ENCODE measurements at places on chromosomes 6 and 20. TPM values are rescaled to one million over a fixed set of nuclear protein-coding genes. Genes with fewer than 3 reads are reported as not detected.

The SDCBP2 gene
- total RNA-seq, result 320 TPM

- DNase-seq, result no peak
These were observed 106.0 kb downstream of the SAMD5 start for GRCh38 chr6:147614501-147614900.

The SLC25A27 gene
- total RNA-seq, result 19.4 TPM

DNA sequence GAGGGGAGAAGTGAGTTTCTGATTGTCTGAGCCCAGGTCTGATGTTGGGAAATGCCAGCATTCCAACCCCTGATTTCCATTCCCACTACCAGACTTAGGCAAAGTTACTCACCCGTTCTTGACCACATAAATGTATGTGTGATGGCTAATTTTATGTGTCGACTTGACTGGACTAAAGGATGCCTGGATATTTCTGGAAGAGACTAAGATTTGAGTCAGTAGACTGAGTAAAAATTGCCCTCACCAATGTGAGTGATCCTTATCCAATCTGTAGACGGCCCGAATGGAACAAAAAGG lies 95.8 kb upstream of the TAB2 start:
- DNase-seq, result no peak

DNA sequence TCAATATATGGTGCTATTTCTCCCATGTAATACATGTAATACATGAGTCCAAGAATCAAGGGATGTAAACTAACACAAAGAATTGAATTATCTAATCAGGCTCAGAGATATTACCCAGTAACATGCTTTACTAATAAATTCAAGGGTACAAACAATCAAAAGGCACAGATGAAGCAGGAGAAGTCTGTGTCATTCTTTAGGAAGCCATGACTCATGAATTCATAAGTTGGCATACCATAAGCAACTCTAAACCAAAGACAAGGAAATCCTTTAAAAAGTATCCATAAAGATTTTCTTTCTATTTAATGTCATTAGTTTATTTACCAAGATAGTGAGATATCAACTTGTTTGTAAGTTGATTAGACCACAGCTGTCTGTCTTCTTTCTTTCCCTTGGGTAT lies 446.0 kb upstream of the IMPG1 start:
- DNase-seq, result no peak

- DNase-seq, result no peak
These were observed 27.9 kb upstream of the NT5E start for GRCh38 chr6:85421972-85422371.

The SNAI1 gene
- total RNA-seq, result 0.96 TPM

The IL17A gene
- not detected for total RNA-seq

The C20orf144 gene
- not detected for total RNA-seq

The ANKRD66 gene
- total RNA-seq, result not detected

- DNase-seq, result peak; percentile 80
These were observed 20.6 kb upstream of the HLA-F start for GRCh38 chr6:29702519-29703103.

The GPR6 gene
- not detected for total RNA-seq

- DNase-seq, result no peak
These were observed 15.9 kb downstream of the NRN1 start for GRCh38 chr6:5990786-5991185.

GRCh38 chr6:83183082-83183828 lies 9.8 kb downstream of the PGM3 start:
- DNase-seq, result no peak

The RIN2 gene
- total RNA-seq, result 73.9 TPM

- no peak for DNase-seq
These were observed 133.3 kb upstream of the AGPAT4 start for GRCh38 chr6:161407115-161407514.

DNA sequence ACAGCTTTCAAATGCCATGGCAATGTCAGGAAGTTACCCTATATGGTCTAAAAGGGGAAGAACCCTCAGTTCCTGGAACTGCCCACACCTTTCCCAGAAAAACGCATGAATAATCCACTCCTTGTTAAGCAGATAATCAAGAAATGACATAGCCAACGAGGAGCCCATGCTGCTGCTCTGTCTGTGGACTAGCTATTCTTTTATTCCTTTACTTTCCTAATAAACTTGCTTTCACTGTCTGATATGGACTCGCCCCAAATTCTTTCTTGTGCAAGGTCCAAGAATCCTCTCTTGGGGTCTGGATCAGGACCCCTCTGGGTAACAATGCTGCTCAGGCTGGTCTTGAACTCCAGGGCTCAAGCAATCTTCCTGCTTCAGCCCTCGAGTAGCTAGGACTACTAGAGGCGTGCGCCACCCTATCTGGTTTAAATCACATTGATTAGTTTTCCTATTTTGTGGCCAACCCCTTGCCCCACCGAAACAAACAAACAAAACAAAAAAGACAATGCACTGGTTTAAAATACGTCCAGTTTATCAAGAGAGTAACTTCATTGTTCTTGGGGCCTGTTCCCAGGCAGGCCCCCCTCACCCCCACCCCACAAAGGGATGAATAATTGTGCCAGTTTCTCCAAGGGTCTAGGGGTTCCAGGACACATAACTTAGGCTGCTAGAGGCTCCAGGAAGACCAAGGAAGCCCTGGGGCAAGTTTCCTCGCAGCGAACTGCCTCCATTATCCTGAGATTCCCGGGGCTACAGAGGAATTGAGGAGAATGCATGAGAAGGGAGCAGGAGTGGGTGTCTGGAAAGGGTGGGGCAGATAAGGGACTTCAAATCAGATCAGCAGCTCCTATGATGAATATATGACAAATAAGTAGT lies 10.1 kb upstream of the AKAP12 start:
- no peak for DNase-seq

DNA sequence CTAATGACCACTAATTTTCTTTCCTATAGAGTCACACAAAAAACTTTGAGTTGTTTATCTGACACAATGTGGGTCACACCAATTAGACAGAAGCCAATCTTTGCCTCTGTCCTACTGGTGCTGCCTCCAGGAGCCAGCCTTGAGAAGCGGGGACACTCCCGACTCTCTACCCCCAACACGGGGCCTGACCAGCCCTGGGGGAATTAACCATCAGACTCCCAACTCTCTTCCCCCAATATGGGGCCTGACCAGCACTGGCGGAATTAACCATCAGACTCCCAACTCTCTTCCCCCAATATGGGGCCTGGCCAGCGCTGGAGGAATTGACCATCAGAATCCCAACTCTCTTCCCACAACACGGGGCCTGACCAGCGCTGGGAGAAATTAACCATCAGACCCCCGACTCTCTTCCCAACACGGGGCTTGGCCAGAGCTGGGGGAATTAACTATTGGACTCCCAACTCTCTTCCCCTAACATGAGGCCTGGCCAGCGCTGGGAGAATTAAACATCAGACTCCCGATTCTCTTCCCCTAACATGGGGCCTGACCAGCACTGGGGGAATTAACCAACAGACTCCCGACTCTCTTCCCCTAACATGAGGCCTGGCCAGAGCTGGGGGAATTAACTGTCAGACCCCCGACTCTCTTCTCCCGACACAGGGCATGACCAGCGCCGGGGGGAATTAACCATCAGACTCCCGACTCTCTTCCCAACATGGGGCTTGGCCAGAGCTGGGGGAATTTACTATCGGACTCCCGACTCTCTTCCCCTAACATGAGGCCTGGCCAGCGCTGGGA lies 12.5 kb downstream of the CST7 start:
- DNase-seq, result no peak

DNA sequence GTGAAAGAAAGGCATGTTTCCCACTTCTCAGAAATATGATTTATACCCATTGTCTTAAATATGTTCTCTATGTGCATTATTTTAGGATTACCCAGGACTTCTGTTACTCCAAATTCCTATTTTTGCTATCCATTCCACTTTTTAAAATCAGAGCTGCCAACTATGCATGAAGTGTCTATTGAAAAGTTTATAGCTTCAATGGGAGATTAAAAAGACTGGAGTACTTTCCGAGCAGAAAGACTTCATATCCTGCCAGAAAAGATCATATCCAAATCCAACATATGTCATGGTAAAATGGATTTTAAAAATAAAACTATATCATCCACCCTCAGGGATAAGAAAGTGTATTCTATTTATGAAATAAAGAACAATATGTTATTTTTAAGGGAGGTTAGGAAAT lies 212.7 kb downstream of the COL12A1 start:
- no peak for DNase-seq

- peak; percentile 74 for DNase-seq
These were observed 34.0 kb upstream of the FANCE start for GRCh38 chr6:35417979-35418661.

GRCh38 chr6:46175446-46175845 lies 4.7 kb upstream of the ENPP5 start:
- no peak for DNase-seq

- DNase-seq, result no peak
These were observed 121.7 kb downstream of the NKAIN2 start for GRCh38 chr6:123925350-123925749.

DNA sequence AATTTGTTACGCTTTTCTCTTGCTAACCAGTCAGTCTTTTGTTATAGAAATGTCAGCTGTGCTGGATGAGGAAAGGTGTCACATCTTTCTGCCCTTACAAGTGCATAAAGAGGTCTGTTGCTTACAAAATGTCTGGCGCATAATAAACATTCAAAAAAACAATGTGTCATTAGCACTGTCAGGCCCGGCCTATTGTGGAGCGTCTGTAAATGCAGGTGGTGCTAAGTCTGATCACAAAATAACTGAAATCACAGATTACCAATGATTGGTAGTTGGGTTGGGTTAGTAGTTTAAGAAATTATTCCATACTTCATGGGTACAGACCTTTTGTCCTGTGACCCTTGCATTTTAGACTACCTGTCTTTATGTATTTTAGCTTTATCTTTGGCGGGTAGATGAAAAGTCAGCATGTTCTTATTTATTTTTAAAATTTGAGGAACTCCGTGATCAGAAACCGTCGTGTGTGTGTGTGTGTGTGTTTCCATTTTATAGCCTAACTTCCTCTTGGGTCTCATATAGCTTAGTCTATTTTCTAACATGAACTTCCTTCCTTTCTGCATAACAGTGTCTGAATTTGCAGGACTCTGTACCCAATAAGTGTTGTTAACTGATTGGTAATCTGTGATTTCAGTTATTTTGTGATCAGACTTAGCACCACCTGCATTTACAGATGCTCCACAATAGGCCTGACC lies 88.1 kb upstream of the IFNGR1 start:
- no peak for DNase-seq

DNA sequence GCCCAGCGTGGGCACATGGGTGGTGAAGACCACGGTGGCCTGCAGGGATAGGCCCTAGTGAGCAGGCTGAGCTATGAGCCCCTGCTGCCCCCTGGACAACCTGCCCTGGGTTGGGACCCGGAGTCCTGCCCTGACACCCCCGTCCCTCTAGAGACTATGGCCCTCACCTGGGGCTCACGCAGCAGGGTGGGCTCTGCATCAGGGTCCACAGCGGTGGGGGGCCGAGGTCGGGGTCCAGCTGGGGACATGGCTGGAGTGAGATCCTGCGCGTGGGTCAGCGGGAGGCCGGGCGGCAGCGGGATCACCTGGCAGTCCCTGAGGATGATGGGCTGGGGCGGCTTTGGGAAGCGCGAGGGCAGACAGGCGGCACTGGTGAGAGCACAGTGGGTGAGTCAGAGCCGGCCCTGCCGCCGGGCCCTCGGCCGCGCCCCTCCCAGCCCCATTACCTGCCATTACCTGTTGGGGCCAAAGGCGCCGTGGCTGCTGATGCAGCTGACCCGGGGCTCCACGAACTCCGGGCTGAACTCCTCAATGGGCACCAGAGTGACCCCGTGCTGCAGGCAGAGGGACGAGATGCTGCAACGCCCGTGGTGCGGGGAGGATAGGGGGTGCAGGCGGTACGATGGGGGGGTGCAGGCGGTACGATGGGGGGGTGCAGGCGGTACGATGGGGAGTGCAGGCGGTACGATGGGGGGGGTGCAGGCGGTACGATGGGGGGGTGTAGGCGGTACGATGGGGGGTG lies 27.9 kb downstream of the ADRM1 start:
- no peak for DNase-seq

DNA sequence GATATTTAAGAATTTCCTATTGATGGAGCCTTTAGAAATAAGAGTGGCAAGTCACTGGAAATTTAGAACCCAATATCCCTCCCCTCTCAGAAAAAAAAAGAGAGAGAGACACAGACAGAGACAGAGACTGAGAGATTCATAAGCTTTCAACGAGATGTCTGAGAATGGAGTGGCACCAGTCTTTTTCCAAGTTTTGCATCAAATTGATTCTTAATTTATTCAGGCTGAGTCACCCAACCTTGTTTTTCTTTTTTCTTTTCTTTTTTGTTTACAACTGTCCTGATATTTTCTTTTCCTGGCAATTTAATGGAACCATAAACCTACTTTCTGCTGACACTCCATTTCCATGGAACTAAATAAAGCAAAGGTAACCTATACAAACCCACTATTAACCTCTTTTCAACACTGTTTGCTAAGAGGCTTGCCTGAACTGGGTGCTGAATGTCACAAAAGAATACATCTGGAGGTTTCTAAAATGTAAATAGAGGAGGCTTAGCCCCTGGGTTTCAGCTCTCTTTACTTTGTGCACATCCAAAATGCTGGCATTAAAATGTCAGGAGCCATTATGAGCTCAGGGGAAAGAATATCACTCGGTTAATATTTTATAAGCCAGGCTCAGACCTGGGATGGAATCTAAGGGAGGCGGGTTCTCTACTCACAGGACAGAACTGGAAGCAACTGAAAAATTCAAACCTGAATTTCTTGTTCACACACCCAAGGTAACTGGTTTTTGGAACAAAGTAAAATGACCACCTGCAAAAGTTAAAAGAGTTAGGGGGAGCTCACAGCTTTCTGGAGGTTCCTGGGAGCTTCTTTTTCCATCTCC lies 100.8 kb downstream of the BFSP1 start:
- no peak for DNase-seq

The LAMA4 gene
- 101 TPM for total RNA-seq

- no peak for DNase-seq
These were observed at the start of gene MCCD1 for GRCh38 chr6:31528821-31529328. Gene MCCD1, plus strand, starts transcription at chr6:31528962. Its CDS starts 53 bp downstream, at chr6:31529015.

The EMILIN3 gene
- 4.0 TPM for total RNA-seq

DNA sequence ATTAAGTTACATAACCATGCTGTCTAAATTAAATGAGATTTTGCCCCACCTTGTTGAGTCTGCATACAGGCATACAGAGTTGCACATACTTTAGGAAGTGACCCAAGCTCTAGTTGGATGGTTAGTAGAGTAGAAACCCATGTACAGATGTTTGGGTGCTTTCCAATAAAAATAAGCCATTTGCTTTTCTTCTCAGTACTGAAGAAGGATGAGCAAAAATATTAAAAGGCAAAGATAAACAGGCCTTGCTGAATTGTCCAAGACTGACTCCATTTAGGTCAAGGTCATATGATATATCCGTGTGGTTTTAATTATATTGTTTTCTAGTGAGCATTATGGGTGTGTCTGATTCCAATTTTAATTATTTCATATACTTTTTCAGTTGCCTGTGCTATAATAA lies 589.4 kb downstream of the RFPL4B start:
- DNase-seq, result no peak

Data from mucosa of descending colon (tissue), 3 donors.